Activated CD4-positive, alpha-beta T cell treated with anti-CD3 and anti-CD28 coated beads for 36 hours (primary cell): ENCODE measurements at places on chromosomes 13 and 19.

DNA sequence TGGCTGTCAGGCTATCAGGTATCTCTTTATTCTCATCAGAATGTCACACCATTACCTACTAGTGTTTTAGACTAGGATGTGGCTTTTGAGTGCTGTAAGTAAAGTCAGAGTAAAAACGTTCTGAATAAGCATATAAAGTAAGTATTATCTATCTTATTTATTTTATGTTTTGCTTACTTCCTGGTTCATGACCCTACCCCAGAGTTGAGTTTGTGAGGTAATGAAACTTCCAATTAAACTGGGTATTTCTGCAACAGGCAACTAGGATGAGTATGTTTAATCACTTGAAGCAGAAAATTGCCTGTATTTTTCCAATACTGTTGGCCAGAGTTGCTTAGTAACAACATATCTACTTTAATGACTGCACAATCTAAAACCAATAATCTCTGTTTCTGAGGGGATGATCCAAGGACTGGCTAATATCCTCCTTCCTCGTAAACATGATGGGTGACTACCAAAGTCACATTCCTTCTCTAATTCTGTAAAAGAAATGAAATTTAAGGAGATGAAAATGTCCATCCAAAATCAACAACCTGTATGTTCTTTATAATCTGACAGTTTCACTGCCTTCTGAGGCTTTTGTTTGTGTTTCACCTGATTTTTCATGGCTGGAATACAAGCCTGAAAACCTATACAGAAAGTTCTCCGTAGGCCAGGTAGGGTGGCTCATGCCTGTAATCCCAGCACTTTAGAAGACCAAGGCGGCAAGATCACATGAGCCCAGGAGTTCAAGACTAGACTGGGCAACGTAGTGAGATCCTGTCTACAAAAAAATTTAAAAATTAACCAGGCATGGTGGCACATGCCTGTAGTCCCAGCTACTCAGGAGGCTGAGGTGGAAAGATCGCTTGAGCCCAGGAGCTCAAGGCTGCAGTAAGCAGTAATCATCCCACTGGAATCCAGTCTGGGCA lies 83.1 kb downstream of the ABCC4 start:
- no peak for DNase-seq

GRCh38 chr13:44337581-44337980 lies 36.0 kb upstream of the SERP2 start:
- no peak for DNase-seq

- DNase-seq: no peak
Measured at GRCh38 chr13:62093984-62094780, 678.5 kb upstream of the PCDH20 start.

GRCh38 chr13:32164622-32165268 lies 133.2 kb downstream of the FRY start:
- peak; percentile 37 for DNase-seq

DNA sequence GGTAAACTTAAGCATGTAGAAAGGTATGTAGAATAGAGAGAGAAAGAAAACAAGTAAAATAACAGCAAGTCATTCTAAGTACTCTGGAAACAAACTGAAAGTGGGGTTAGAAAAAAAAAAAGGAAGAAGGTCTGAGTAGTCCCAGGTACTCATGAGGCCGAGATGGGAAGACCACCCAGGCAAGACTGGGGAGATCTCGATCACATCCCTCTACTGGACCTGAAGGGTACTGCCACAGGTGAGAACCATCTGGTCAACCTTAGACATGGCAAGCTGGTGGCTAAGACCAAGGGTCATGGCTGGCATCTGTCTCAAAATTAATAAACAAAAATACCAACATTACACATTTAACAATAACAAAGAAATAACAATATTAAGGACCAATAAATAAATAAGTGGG lies 36.3 kb upstream of the ZNF724 start:
- DNase-seq: peak; percentile 10

DNA sequence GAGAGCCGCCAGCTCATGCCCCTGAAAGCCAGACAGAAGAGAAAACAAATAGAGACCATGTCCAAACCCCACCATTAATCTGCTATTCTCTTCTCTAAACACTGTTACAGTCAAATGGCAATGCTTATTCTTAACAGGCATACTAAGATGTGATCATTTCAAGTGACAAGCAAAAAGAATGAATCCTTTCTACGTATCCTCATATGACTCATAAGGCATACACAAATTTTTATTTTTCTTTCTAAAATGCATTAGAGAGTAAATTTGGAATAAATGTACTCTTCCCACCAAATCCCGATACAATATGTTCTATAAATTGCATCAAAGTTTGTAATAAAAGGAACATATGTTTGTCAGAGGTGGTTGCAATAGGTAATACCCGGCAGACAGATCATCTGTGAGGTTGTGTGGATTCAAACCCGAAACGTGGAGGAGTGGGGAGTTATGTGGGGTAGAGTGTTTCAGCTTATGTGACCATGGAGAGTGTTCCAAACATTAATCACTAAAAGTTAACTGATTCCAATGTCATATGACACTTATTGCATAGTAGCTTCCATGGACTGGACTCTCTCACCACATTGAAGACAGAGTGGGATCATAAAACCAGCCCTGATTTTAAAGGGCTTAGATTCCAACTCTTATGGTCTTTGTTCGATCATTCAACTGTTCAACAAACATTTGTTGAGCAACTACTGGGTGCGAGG lies 213.1 kb downstream of the DCLK1 start:
- no peak for DNase-seq

GRCh38 chr13:77579959-77580358 lies 44.5 kb downstream of the SCEL start:
- no peak for DNase-seq

DNA sequence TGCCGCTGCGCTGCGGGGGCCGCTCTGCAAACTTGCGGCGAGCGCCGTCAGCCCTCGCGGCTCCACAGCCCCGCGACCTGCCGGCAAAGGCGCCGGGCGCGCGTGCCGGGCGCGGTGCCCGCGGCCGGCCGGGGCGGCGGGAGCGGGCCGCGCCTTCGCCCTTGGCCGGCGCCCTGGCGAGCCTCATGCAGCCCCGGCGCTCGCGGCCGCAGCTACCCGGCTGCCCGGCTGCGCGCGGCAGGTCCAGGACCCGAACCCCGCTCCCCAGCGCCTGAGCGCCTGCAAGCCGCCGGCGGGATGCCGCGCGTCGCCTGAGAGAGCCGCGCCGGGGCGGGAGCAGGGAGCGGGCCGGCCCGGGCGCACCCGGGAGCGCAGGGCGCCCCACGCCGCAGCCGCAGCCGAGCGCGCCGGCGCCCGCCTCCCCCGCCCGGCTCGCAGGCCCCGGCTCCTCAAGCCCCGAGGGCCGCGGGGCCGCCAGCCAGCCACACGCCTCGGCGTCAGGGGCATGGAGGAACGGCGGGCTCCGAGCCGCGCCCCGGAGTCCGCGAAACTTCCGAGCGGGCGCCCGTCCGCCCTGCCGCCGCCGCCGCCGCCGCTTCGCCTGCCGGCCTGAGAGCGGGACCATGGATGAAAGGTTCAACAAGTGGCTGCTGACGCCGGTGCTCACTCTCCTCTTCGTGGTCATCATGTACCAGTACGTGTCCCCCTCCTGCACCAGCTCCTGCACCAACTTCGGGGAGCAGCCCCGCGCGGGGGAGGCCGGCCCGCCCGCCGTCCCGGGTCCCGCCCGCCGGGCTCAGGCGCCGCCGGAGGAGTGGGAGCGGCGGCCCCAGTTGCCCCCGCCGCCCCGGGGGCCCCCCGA lies 564 bp downstream of the HS6ST3 start:
- DNase-seq: peak; percentile 10

DNA sequence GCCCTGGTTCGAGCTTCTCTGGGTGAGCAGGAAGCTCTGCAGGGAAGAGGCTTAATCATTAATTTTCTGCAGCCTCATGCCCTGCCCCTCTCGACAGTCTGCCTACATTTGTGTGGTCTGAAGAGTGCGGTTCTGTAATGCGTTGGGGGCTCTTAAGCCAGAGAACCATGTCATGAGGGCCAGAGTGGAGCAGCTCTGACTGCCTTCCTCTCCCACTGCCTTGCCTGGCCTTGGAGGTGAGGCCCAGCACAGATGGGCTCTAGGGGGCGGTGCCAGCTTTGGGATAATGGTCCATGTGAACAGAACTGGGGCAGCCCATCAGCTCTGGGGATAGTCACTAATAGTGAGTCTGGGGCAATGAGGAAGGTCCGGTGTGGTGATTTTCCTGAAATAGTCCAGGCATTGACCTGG lies 5.7 kb downstream of the FGF9 start:
- peak; percentile 60 for DNase-seq

DNA sequence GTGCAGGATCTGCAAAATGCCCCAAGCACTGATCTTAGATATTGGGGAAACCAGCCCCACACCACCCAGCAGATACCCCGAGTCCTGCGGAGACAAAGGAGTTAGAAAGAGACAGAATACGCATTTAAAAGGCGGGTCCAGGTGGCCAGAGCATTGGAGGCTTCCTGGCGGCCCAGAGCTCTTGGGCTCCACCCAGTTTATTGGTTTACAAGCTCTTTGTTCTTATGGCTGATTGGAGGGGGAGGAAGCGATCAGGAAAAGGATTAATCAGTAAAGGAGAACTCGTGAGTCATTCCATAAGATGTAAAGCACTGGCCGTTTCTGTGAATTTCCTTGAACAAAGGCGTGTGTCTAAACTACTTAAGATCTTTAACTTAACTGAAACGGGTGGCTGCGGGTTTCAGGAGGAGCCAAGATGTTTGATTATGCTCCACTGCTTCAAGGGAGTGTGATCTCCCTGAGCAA lies 926 bp downstream of the ZNF587 start:
- peak; percentile 33 for DNase-seq

- DNase-seq: peak; percentile 59
Measured at GRCh38 chr19:13150931-13151604, 857 bp downstream of the IER2 start.

- no peak for DNase-seq
Measured at GRCh38 chr19:52786078-52786463, 520 bp downstream of the ZNF600 start.

DNA sequence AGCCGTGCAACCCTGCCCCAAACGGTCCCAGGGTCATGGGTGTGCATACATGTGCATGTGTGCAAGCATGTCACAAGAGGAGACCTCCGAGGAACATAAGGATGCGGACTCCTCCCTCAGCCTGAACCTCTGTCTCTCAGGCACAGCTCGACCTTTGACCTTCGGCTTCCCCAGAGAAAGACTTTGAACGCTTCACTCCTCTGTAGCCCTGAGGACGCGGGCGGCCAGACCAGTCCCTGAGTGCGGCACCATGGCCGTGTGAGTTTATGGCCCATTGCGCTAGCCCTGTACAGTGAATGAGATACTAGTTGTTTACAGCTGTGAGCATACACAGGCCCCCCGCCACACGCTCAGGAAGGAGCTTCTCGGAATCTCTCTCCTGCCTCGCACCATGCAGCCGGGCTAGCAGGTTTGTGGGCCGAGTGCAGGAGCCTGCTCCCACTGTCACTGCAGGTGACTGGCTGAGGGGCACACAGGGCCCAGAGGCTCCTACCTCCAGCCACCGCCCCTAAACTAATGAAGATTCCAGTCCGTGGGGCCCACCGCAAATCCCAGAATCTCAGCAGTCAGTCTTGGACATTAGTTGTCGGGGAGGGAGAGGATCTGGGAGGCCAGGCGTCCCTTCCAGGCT lies 10.8 kb downstream of the RASA3 start:
- DNase-seq: no peak

GRCh38 chr13:98299235-98299965 lies 122.3 kb upstream of the RNF113B start:
- DNase-seq: no peak

GRCh38 chr13:81683521-81683920 lies 1342.6 kb upstream of the SPRY2 start:
- no peak for DNase-seq

- peak; percentile 56 for DNase-seq
Measured at GRCh38 chr13:71864986-71865873, 1.8 kb downstream of the DACH1 start.

- DNase-seq: no peak
Measured at GRCh38 chr19:16930753-16931152, 42.0 kb downstream of the F2RL3 start.

GRCh38 chr13:22880741-22881720 lies 299.7 kb upstream of the SGCG start:
- no peak for DNase-seq

- peak; percentile 16 for DNase-seq
Measured at GRCh38 chr13:46896341-46897137, at the start of gene HTR2A. TSS of gene HTR2A (minus strand) at chr13:46897053. CDS start at chr13:46895906, 1,147 bp downstream.

- DNase-seq: no peak
Measured at GRCh38 chr13:43915451-43915850, 35.7 kb downstream of the LACC1 start.

GRCh38 chr13:72648513-72649065 lies 78.8 kb downstream of the MZT1 start:
- no peak for DNase-seq

- no peak for DNase-seq
Measured at GRCh38 chr13:45875951-45876350, 24.4 kb upstream of the SIAH3 start.

DNA sequence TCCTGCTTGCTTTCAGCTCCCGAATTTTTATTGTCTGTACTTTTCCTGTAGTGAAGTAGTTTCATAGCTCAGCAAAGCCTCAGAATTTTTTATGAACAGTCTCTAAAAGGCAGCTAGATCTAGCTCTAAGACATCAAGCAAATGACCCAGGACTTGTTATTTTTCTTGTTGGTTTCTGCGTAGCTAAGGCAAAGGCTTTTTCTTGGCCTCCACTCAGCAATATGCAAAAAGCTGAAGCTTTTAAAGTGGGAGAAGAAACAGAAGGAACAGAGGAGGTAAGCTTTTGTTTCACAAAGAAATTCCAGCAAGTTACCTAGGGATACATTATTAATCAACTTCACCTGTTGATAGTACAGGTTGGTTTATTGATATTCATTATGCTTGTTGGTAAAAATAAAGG lies 235.9 kb downstream of the PCDH20 start:
- DNase-seq: no peak

GRCh38 chr13:114115796-114116195 lies 16.6 kb downstream of the RASA3 start:
- no peak for DNase-seq

GRCh38 chr13:96415831-96416385 lies 326.0 kb downstream of the HS6ST3 start:
- DNase-seq: no peak

GRCh38 chr13:27257648-27258253 lies 6.4 kb downstream of the RPL21 start:
- no peak for DNase-seq

GRCh38 chr19:42200116-42200715 lies 17.3 kb downstream of the DEDD2 start:
- DNase-seq: no peak

DNA sequence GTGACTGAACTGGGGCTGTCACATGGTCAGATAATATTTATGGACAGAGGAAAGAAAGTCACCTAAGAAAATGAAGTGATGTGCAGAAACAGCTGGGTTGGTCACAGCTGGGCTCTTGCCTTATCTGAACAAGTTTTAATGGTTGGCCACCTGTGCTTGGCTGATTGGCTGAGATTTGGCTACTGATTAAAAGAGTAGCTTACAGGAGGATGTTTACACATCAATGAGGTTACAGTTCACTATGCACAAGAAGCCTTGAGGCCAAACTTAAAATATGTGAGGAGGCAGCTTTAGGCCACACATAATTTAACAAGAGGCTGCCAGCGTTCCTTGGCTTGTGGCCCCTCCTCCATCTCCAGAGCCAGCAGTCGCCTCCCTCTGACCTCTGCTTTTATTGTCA lies 99.2 kb upstream of the C1QTNF9B start:
- DNase-seq: no peak
